ENCODE measurements at places on chromosomes 11 and 22. TPM values are rescaled to one million over a fixed set of nuclear protein-coding genes. Genes with fewer than 3 reads are reported as not detected.

- H3K27me3 ChIP-seq, result no peaks in the 10 kb centered on the region
- H3K27ac ChIP-seq, result peak overlapping the region; percentile 41
- DNase-seq, result no peak
- H3K4me3 ChIP-seq, result no peak overlapping the region
- H3K36me3 ChIP-seq, result peaks cover 8% of the 10 kb centered on the region
- H3K4me1 ChIP-seq, result peaks cover 11% of the 10 kb centered on the region
Observed at GRCh38 chr11:6505577-6506240, 8.6 kb downstream of the DNHD1 start.

GRCh38 chr11:66674964-66675602, 2.6 kb downstream of the RBM4B start:
- DNase-seq, result no peak
- H3K4me1 ChIP-seq, result peaks cover 55% of the 10 kb centered on the region
- H3K4me3 ChIP-seq, result no peak overlapping the region
- no peaks in the 10 kb centered on the region for H3K36me3 ChIP-seq

SULT4A1 gene
- total RNA-seq, result 3.9 TPM

OR56A1 gene
- not detected for total RNA-seq

GNG3 gene
- 5.0 TPM for total RNA-seq
